Activated CD4-positive, alpha-beta T cell treated with anti-CD3 and anti-CD28 coated beads, Interleukin-2, amount 50 U/mL, for 24 hours (primary cell): ENCODE measurements at places on chromosomes 3 and 15.

DNA sequence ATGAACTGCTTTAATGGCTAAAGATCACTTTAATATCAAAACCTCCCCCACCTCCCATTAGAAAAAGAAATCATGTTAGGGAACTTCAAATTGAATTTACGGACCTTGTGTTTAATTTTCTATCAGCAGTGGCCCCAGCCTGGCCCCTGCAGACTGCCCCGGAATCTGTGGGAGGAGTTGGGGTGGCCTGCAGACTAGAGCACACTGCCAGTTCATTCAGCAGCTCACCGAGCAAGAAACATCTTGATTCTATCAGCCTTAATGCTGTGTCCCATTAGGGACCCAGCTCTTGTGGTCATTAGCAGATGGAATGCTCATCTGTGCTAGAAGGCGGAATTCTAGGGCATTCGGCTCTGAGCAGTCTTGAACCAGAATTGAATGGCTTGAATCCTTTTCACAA is 54.2 kb downstream of the FLNB start:
- no peak for DNase-seq

DNA sequence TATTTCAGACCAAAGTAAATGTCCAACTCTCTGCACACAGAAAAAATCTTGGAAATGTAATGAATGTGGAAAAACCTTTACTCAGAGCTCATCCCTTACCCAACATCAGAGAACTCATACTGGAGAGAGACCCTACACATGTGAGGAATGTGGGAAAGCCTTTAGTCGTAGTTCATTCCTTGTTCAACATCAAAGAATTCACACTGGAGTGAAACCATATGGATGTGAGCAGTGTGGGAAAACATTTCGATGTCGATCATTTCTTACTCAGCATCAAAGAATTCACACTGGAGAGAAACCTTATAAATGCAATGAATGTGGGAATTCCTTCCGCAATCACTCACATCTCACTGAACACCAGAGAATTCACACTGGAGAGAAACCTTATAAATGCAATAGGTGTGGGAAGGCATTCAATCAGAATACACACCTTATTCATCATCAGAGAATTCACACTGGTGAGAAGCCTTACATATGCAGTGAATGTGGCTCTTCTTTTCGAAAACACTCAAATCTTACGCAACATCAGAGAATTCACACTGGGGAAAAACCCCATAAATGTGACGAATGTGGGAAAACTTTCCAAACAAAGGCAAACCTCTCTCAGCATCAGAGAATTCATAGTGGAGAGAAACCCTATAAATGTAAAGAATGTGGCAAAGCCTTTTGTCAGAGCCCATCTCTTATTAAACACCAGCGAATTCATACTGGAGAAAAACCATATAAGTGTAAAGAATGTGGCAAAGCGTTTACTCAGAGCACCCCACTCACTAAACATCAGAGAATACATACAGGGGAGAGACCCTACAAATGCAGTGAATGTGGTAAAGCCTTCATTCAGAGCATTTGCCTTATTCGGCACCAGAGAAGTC is 8.0 kb upstream of the ZNF501 start:
- DNase-seq, result no peak

GRCh38 chr3:126620738-126621137 is 34.2 kb downstream of the TXNRD3 start:
- no peak for DNase-seq

- DNase-seq, result no peak
Observed at GRCh38 chr3:13322324-13322723, 97.8 kb downstream of the NUP210 start.

- no peak for DNase-seq
Observed at GRCh38 chr3:65854606-65855304, 184.0 kb downstream of the MAGI1 start.

GRCh38 chr3:146222204-146223046 is 28.5 kb downstream of the PLSCR4 start:
- no peak for DNase-seq

DNA sequence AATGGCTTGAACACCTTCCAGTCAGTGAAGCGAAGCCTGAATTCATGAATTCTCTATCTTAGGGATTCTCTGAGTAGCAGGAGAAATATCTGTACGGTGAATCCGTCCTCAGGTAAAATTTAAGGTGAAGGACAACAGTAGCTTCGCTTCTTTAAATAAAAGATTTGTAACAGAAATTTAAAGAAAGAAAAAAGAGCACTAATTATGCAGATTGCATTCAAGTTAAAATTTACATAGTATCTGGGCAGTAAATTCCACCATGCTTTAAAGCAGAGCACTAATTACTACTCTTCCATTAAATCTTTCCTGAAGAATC is 282.6 kb downstream of the FGF12 start:
- no peak for DNase-seq

GRCh38 chr3:128242818-128243601 is 89.7 kb downstream of the EEFSEC start:
- DNase-seq, result no peak

GRCh38 chr3:171960159-171960558 is 79.2 kb upstream of the FNDC3B start:
- no peak for DNase-seq

DNA sequence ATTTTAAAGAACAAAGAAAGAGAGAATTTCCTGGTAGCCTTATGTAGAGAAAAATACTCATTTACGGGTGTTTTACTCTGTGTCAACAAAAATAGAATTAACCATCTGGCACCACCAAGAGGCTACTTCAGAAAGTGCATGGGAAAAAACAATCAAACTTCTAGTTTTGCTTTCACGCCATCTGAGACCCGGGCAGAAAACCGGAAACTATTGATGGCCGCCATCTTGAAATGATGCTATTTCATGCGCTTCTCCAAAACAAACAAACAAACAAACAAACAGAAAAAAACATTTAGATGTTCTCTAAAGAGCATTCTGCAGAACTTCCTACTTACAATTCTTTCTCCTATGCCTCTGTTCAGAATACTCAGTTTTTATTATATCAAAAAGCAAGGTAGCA is 49.4 kb upstream of the SYNPR start:
- no peak for DNase-seq

DNA sequence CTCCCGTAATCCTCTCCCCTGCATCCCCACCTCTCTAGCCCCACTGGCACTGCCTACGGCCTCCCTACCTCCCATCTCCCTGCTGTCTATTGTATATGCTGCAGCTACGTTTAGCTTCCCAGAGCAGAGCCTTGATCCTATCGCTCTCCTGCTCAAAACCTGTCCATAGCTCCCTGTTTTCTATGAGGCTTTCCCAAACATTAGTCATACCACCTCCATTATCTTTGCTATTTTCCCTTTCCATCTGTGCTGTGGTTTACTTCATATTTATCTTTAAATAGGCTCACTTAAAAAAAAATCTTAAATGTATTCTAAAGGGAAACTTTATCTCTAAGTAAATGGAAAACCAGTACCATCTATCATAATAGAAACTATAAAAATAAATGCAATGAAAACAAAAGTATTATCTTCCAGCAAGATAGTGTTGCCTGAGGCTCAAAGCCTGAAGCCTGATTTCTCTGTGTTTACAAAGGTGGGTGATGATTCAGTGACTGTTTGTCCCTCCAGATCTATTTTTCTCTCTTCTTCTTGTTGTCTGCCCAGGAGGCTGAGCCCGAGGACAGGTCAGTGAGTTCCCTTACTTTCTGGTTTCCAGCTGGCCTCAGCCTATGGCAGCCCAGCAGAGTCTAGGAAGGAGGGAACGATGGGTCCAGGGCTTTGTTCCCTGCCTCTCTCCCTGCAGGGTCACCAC is 397.1 kb upstream of the CFAP20DC start:
- no peak for DNase-seq

GRCh38 chr3:88267441-88267840 is 117.7 kb downstream of the C3orf38 start:
- DNase-seq, result no peak

- DNase-seq, result peak; percentile 56
Observed at GRCh38 chr15:90059208-90059985, 42.9 kb downstream of the IDH2 start.

DNA sequence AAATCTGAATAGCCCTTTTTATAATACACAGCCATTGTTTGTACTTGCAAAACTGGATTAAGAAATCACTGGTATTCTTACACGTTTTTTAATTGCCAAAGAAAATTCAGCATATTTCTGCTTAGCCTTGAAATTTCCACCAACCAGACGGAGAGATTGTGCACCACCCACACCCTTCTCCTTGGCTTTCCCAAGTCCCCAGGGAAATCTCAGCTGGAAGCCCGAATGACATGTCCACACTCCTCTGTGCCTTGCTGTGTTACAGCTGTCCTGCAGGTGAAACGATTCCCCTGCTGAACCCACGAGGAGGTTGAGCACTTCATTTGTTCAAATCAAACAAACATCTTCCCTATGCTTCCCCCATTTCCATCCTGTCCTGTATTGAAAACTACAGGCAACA is 49.6 kb upstream of the PPARG start:
- DNase-seq, result no peak

GRCh38 chr3:169931747-169932520 is 20.6 kb downstream of the SAMD7 start:
- DNase-seq, result no peak

GRCh38 chr3:70120357-70120966 is 120.9 kb downstream of the SAMMSON start:
- peak; percentile 46 for DNase-seq

GRCh38 chr3:69628951-69629350 is 110.3 kb upstream of the MITF start:
- DNase-seq, result no peak

DNA sequence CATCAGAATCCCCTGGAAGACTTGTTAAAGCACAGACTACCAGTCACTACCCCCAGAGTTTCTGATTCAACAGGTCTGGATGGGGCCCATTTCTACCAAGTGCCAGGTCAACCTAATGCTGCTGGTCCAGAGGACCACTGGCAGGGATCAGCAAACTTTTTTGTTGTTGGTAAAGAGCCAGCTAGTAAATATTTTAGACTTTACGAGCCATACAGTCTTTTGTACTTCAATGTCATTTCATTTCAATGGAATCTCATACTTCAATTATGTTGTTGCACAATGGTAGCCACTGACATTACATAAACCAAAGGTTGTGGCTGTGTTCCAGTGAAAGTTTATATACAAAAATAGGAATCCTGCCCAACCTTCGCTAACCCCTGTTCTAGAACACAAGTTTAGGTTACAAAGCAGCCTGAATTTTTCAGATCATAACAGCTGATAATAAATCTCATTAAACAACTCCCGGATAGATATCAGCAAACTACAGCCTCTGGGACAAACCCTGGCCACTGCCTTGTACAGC is 28.7 kb downstream of the ULK4 start:
- DNase-seq, result no peak

GRCh38 chr15:40793216-40793989 is 13.5 kb upstream of the ZFYVE19 start:
- no peak for DNase-seq

DNA sequence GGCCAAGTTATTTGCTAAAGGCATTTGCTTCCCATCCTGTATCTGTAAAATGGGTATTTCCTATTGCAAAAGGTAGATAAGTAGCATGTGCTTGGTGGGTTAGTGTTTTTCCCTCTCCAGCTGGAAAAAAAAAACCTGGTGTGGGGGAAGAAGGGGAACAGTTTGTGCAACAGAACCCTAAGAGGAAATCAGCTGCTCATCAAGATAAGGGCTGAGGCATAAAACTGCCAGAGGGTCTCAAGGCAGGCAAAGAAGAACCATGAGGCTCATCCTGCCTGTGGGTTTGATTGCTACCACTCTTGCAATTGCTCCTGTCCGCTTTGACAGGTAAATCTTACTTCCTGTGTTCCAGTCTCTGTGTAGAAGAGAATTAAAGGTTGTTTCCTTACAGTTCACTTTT is at the start of gene CPA3:
Gene CPA3, plus strand, starts transcription at position 248 of the 400 bp plus-strand sequence. Its CDS starts 12 bp downstream, at position 260.
- no peak for DNase-seq

- DNase-seq, result no peak
Observed at GRCh38 chr15:81168644-81169043, 28.0 kb upstream of the IL16 start.

GRCh38 chr15:32871883-32872282 is 154.1 kb downstream of the GREM1 start:
- DNase-seq, result no peak

GRCh38 chr3:22691407-22691806 is 511.7 kb upstream of the UBE2E2 start:
- no peak for DNase-seq

GRCh38 chr15:58882243-58882642 is 51.2 kb downstream of the SLTM start:
- no peak for DNase-seq

- DNase-seq, result no peak
Observed at GRCh38 chr3:172448661-172449465, 607 bp upstream of the GHSR start.

DNA sequence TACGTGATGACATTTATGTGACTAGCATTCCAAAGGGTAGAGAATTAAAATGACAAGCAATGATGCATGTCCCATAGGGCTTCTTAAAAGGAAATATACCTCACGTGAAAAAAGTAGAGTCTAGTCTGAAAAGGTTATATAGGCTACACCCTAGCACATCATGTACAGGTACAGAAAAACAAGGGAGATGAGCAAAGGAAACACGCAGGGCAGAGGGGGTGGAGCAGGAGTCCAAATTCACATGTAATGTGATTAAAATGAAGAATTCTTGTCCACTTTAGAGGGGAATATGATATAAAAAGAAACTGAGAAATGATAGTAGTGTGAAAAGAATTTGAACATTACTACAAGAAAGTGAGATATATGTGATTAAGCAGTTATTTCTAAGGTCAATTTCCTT is 59.4 kb downstream of the HACD2 start:
- no peak for DNase-seq
